ENCODE measurements at places on chromosomes 1 and 21. TPM values are rescaled to one million over a fixed set of nuclear protein-coding genes. Genes with fewer than 3 reads are reported as not detected.

DNA sequence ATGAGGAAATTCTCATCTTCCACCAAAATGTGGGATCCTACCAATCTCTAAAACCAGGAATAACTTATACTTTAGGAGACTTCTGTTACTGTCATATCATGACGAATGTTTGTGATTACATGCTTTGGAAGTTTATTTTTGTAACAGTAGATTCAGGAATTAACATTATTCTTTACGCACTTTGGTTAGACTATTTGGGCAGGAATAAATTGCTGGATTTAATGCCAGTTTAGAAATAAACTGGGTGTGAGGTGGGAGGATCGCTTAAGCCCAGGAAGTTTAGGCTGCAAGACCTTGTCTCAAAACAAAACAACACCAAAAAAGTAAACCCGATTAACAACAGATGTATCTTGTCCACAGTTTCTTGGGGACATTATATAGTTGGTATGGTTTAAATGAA, 52.1 kb downstream of the MIGA1 start:
- no peak overlapping the region for H3K27ac ChIP-seq
- peaks cover 11% of the 10 kb centered on the region for H3K36me3 ChIP-seq
- no peaks in the 10 kb centered on the region for H3K27me3 ChIP-seq
- no peak for DNase-seq

DNA sequence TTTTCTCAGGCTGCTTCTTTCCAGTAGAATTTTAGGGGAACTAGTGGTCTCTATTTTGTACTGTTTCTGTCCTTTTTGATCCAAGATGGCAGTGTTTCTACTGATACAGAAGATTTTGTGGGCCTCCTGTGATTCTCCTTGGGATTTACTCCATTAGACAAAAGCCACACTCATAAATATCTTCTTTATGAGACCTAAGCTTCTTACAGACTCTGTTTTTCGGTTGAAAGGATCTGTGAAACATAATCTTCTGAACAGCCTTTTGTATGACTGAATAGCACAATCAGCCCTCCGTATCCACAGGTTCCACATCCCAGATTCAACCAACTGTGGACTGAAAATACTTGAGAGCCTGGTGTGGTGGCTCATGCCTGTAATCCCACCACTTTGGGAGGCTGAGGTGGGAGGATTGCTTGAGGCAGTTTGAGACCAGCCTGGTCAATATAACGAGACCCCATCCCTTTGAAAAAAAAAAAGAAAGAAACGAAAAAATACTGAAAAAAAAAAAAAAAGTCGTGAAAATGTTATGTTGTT, 10.8 kb upstream of the PSMD4 start:
- H3K27ac ChIP-seq = no peak overlapping the region
- H3K4me1 ChIP-seq = no peaks in the 10 kb centered on the region
- H3K4me3 ChIP-seq = no peak overlapping the region

- no peak overlapping the region for H3K27ac ChIP-seq
- no peak overlapping the region for H3K4me3 ChIP-seq
- no peak for DNase-seq
Measured at GRCh38 chr1:34587761-34588160, 167.1 kb upstream of the GJB5 start.

DNA sequence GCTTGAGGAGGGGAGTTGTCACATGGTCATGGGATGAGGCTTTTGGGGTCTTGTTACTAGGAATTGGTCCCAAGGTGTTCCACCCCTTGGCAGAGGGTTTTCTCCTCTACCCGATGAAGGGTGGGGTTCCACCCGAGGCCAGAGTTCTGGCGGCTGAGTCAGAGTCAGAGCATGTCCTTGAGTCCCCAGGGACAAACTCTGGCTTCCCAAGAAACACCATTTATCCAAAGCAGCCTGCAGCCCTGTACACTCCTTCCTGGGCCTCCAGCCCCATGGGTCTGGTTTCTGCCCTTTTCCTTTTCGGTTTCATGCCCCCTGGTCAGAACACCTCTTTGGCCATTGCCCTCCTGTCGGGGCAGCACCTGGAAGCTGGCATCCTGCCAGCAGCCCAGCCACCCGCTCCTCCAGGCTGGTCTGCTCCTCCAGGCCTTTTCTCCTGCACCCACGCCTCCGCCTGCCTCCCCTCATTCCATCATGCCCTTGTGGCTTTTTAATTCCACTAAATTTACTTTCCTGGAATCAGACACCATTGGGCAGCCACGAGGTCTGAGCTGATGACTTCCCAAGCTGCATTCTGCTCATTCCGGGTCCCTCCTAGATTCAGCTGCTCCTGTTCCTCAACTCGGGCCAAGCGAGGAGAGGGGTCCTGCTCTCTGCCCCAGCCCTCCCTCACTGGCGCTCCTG, 301.7 kb upstream of the VAMP3 start:
- H3K4me1 ChIP-seq = peaks cover 40% of the 10 kb centered on the region
- DNase-seq = peak; percentile 95
- H3K27ac ChIP-seq = peak overlapping the region; percentile 87

DNA sequence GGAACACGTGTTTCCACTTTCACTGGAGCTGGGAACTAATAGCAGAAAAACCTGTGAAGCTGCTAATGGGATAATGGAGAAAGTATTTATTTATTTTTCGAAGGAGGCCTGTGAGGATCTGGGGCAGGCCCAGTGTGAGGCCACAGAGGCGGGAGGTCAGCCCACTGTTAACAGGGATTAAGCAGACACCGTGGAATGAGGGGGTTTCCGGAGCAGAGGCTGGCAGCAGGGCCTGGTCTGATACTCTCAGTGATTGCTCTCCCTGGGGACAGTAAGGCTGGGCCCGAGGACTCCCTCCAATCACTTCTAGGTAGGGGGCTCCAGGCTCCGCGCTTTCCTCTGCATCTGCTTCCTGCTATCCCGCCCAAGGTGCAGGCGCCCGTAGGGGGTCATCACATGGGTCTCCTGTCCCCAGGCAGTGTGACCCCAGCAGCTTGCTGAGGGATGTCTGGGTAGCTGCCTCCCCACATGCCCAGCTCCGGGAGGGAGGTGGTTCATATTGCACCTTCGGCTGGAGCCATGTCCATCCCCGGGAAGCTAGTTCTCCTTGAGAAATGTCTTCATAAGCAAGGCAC, 28.8 kb upstream of the CDCA8 start:
- peaks cover 53% of the 10 kb centered on the region for H3K27me3 ChIP-seq
- no peak overlapping the region for H3K4me3 ChIP-seq
- no peaks in the 10 kb centered on the region for H3K36me3 ChIP-seq
- no peak overlapping the region for H3K27ac ChIP-seq
- DNase-seq = peak; percentile 31
- no peaks in the 10 kb centered on the region for H3K4me1 ChIP-seq

GRCh38 chr1:56967900-56968832, 2.4 kb upstream of the C8B start:
- H3K4me3 ChIP-seq = no peak overlapping the region
- DNase-seq = peak; percentile 50
- no peaks in the 10 kb centered on the region for H3K36me3 ChIP-seq
- H3K27me3 ChIP-seq = 0 out of 2 replicates have a peak, but pooled peaks cover 3% of the 10 kb centered on the region
- H3K4me1 ChIP-seq = no peaks in the 10 kb centered on the region

DNA sequence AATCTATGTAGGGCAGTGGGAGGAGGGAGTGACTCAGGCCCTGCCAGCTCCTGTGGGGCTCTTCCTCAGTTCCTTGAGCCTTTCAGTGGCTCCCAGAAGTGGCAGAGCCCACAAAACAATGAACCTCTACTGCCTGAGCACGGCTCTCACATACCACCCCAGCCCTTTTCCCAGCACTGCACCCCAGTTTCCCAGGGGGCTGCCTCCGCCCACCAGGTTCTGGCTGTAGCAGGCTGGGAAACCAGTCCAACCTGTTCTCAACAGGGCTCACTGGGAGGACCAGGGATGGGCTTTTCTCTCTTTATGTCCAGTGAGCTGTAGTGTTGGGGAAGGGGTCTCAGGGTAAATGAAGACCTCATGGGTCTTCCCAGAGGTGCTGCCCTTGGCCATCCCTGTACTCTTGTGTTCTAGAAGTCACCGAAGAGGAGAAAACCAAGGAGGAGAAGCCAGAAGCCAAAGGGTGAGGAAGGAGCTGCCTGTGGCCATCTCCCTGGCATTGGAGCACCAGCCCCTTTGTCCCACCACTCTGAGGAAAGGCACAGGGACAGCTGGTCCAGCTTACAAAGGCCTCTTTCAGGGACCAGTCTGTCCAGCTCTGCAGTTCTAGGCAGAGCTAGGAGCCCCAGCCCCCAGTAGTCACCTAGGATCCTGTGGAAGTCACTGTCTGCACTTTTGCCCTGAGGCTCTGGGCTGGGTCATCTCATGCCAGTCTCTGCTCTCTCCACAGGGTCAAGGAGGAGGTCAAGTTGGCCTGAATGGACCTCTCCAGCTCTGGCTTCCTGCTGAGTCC, 3.5 kb downstream of the MARCKSL1 start:
- H3K4me3 ChIP-seq = no peak overlapping the region
- no peak overlapping the region for H3K27ac ChIP-seq
- H3K27me3 ChIP-seq = no peaks in the 10 kb centered on the region
- H3K36me3 ChIP-seq = peaks cover 59% of the 10 kb centered on the region

- no peak overlapping the region for H3K27ac ChIP-seq
- no peak overlapping the region for H3K4me3 ChIP-seq
Measured at GRCh38 chr1:56169856-56170255, 409.5 kb downstream of the PLPP3 start.

DNA sequence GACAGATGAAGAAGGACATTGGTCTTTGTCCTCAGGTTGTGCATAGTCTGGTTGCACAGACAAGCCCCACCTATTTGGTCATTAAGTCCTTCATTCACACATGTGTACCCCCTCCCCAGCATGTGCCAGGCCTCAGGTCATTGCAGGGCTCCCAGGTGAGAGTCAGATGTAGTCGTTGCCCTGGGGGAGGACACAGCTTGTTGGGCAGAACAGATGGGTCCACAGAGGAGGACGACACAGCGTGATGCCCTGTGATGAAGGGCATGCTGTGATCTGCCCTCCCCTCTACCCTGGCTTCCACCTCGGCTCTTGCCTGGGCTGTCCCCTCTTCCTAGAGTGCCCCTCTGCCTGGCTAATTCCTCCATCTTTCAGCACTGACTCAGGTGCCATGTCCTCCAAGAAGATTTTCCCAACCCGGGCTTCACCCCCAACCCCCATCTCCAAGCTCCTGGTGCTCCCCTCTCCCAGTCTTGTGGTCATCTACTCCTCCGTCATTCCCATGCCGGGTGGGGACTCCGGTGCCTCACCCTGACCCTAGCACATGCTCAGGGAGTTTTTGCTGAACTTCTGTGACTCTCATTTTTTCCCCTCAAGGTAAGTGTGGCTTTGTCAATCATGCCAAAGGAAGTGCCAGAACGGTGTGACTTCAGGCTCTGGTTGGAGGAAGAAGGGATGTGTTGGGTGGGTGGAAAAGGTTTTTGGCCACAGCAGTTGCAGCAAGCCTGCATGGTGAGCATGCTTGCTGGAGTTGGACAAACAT, 220.5 kb downstream of the FOXD2 start:
- no peaks in the 10 kb centered on the region for H3K4me1 ChIP-seq
- no peak overlapping the region for H3K4me3 ChIP-seq
- no peaks in the 10 kb centered on the region for H3K27me3 ChIP-seq
- H3K27ac ChIP-seq = no peak overlapping the region

DNA sequence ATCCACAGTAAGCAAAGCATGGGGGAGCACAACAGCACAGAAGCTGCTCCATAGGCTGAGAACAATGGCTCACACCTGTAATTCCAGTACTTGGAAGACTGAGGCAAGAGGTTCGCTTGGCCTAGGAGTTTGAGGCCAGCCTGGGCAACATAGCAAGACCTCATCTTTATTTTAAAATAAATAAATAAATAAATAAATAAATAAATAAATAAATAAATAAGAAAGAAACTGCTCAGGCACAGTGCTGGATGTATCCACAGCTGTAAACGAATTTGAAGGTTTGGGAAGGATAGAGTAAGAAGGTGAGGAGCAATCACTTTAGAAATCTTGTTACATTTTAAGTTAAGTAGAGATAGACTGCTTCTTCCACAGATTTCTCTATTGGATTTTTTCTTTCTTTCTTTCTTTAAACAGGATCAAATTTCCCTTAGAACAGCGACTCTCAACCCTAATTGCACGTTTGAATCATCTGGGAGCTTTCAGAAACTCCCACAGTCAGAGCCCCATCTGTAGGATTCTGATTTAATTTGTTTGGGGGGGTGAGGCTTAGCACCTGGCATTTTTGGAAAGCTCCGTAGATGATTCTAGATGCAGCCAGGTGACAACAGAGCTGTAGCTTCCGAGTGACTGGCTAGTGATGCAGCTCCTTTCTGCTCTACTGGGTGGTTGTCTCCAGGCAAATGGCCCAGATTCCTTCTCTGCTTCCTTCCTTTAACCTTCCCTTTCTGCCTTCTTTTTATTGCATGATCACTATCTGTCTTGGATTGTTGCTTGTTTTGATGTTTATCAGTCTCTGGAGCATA, 53.5 kb downstream of the S1PR1 start:
- peaks cover 18% of the 10 kb centered on the region for H3K4me1 ChIP-seq
- H3K4me3 ChIP-seq = no peak overlapping the region
- H3K27me3 ChIP-seq = no peaks in the 10 kb centered on the region
- no peaks in the 10 kb centered on the region for H3K36me3 ChIP-seq
- no peak for DNase-seq

The TEX38 gene
- not detected for total RNA-seq

The CD52 gene
- total RNA-seq = not detected

The CNR2 gene
- not detected for total RNA-seq

The FCAMR gene
- not detected for total RNA-seq
